ENCODE measurements at places on chromosomes 7 and 10. TPM values are rescaled to one million over a fixed set of nuclear protein-coding genes. Genes with fewer than 3 reads are reported as not detected.

Gene CHST15
- total RNA-seq: 18.3 TPM

Gene ZNF736
- 8.6 TPM for total RNA-seq

Gene SAP25
- 3.1 TPM for total RNA-seq

Gene MYO3A
- total RNA-seq: 0.14 TPM

Gene PBLD
- total RNA-seq: 8.9 TPM

Gene MCM10
- 42.0 TPM for total RNA-seq
